Activated CD4-positive, alpha-beta T cell treated with anti-CD3 and anti-CD28 coated beads for 48 hours (primary cell): ENCODE measurements at places on chromosomes 4 and X.

- peak; percentile 79 for DNase-seq
These were observed 4.0 kb upstream of the ZNF518B start for GRCh38 chr4:10461091-10461849.

DNA sequence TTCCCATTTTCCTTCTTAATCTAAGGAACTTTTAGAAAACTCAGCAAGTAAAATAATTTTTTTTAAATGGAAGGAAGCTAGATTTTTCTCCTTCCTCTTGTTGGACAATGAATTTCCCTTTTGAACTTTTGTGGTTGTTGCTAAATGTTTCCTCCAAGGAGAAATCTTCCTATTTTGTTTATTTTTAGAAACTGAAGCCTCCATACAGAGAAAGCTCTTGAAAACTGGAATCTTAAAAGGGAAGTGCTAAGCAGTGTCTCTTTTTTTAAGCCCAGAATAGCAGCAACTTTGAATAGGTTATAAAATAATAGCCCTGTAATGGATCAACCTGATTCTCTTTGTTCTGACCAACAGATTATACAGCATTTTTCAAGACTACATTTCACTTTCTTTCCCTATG lies 15.1 kb upstream of the DCLK2 start:
- no peak for DNase-seq

GRCh38 chr4:7049295-7049694 lies 6.1 kb downstream of the TADA2B start:
- DNase-seq, result no peak

- DNase-seq, result no peak
These were observed 12.4 kb downstream of the EDNRA start for GRCh38 chr4:147493307-147493706.

DNA sequence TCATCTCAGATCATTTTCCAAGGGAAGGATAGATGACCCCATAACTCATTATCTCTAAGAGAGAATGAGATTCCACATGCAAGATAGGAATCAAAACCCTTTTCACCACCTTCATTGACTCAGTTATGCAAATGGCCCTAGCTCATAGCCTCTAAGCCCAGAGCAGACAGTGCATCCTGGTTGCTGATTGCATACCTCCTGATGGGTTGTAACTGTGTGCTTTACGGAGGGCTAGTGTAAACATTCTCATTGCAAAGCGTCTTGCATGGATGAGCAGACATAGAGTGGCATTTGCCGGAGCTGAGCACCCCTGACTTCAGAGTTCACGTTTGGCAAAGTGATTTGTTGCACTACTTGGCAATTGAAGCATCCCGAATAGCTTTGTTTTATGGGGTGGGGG lies 151.0 kb downstream of the VCX3A start:
- no peak for DNase-seq

GRCh38 chrX:13126775-13127174 lies 82.4 kb upstream of the FAM9C start:
- no peak for DNase-seq

GRCh38 chrX:6163721-6164120 lies 64.9 kb downstream of the NLGN4X start:
- DNase-seq, result no peak

- DNase-seq, result no peak
These were observed 1195.8 kb downstream of the PCDH18 start for GRCh38 chr4:136336479-136336878.

DNA sequence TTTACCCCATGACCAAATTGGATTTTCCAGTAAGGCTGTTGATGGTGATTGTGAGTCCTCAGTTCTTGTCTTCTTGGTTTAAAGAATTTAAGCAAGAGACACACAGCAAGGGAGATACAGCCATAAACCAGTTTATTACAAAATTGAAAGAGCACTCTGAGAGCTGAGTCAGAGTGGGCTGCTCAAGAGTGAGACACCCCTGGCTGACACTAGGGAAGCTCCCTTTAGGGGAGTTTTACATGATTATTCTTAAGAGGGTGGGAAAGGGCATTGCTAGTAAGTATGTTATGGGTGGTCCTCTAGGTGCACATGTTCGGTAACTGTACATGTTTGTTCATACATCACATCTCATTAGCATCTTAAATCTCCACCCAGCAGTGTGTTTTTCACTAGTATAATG lies 18.8 kb upstream of the ZNF81 start:
- DNase-seq, result no peak

- no peak for DNase-seq
These were observed 171.4 kb downstream of the MSL3 start for GRCh38 chrX:11929476-11929875.

DNA sequence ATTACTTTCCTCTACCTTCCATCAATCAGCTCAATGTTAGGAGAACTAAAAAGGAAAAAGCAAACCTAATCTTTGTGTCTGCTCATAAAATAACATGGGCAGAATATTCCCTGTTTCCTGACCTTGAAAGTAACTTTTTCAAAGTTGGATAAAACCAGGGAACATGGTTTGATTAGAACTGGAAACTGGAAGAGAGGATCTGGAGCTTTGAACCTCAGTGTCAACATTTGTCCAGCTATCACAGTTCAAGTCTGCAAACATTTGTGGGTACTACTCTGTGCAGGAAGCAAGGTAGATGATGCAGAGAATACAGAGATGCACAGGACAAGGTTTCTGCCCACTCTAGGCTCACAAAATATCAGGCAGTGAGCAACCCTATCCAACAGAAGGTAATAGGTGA lies 86.4 kb upstream of the TAB3 start:
- no peak for DNase-seq

DNA sequence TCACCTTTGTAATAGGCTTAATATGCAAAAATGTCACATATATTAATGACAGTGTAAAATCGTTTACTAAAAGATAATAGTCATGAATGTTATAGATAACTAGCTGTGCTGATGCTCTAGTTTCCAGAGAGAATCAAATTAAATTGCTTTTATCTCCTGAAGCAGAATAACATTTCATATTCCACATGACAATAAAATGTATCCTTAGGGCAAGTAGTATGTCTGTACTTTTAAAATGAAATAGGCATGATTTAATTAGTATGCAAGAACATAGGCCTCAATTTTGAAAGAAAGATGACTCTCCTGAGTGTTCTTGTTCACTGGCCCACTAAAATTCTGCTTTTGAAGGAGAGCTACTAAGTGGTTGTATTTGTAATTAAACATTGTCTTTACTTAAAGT lies 1027.0 kb downstream of the ARAP2 start:
- DNase-seq, result no peak
